ENCODE measurements at places on chromosomes 3 and 15.

DNA sequence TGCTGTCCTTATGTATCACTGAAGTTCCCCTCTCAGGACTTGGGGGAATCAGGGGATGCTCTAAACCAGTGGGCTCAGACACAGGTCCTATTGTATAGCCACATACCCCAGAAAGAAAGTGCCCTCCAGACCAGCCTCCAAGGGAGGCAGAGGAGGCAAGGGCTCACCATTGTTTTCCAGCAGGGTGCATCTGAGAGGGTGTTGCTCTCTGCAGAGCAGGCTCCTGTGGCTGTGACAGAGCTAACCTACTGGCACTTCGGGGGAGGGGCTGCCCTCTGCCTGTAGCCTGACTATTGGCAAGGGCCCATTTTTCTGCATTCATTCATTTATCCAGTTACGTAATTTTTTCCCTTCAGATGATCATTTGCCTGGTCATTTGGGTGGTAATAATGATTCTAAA lies 39.9 kb downstream of the EEFSEC start:
- no peak for DNase-seq

- no peak for DNase-seq
These were observed 164.8 kb upstream of the NDN start for GRCh38 chr15:23851921-23852320.

GRCh38 chr15:50227076-50227475 lies 38.5 kb downstream of the HDC start:
- no peak for DNase-seq

- no peak for DNase-seq
These were observed 63.5 kb downstream of the MESD start for GRCh38 chr15:80926126-80926525.
